Stimulated activated CD4-positive, alpha-beta T cell treated with anti-CD3 and anti-CD28 coated beads, Interleukin-4, amount 100 ng/mL, for 4 hours (primary cell): ENCODE measurements at places on chromosomes 7 and 10.

DNA sequence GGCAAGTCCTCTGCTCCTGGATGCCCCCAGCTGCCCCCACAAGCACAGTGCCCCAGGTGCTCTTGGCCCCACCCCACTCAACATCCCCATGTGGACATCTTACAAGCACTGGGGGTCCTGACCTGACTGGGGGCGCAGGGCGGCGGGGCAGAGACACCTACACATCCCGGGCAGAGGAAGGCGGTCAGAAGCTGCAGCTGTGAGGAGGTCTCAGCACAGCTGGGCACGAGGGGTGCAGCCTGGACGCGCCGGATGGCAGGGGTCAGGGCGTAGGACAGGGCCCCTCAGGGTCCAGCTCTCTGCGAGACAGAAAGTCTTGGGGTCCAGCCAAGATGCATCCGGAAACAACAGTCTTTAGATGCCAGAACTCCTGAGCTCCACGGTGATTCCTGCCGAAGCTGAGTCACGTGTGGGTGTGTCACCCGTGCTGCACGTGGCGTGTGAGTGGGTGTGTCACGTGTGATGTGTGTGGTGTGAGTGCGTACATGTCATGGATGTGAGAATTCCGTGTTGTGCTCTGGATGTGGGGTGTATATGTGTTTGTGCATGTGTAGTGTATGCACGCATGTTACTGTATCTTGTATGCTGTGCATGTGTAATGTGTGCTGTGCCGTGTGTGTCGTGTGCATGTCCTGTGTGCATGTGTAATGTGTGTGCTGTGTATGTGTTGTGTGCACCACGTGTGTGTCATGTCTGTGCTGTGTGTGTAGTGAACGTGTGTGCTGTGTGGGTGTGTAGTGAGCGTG lies 5.1 kb downstream of the VENTX start:
- no peak for DNase-seq

DNA sequence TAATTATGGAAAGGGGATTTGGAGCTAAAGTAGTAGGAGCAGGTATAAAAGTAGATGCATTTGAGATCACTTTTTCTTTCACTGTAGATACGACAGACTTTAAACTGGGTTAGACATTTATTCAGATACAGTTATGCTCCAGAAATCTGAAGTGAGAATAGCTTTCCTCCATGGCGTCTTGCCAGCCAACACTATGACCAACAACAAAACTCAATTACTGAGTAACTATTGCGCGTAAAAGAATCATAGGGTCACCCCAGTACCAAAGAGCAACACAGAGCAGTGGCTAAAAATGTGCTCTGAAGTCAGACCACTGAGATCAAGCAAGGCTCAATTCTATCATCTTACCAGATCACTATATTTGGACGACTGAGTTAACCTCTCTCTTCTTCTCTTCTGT lies 262.5 kb upstream of the SORCS1 start:
- DNase-seq, result no peak

DNA sequence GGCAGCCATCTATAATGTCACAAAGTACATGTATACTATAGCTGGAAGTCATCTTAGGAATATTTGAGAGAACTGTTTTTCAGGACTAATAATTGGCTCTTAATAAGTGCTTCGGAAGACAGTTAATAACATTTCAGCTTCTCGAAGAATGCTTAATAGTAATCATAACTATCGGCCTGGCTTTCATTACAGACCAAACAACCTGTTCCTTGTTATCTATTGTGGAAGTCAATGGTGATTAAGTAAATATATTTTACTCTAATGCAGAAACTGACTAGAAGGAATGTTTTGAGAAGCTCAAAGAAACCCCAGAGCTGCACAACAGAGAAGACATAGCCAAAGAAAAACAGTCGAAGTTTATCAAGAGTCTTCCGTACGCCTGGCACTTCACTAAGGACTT lies 106.8 kb upstream of the FAM133B start:
- no peak for DNase-seq

DNA sequence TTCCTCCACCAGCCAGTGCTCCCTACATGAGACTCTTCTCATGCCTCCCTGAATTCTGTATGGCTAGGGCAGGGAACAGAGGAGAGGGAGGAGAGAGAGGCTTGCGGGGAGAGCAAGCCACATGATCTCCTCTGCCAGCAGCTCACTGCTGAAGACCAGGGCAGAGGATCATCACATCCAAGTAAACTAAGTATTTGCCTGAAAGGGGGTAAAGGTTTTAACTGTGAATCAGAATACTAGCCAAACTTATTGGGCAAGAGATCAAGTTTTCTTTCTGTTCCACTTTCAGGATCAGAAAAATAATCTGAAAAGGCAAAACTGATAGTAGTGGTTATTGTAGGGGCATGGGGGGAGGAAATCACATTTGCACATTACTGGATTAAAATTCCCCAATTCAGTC lies 17.8 kb upstream of the ERCC6 start:
- no peak for DNase-seq

GRCh38 chr10:73758704-73759511 lies 14.7 kb downstream of the SEC24C start:
- DNase-seq, result no peak

DNA sequence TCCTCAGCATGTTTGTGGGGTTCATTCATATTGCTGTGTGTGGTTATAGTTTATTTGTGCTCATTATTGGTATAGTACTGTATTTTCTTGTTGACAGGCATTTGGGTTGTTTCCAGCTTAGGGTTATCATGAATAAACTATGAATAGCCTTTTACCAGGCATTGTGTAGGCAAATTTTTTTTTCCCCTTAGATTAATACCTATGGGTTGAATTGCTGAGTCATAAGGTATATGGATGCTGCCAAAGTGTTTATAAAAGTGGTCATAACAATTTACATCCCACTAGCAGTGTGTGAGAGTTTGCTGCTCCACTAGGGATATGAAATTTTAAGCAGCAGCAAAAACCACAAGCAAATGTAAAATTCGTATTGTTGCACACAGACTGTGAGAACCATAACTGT lies 175.0 kb downstream of the PLPP4 start:
- no peak for DNase-seq

DNA sequence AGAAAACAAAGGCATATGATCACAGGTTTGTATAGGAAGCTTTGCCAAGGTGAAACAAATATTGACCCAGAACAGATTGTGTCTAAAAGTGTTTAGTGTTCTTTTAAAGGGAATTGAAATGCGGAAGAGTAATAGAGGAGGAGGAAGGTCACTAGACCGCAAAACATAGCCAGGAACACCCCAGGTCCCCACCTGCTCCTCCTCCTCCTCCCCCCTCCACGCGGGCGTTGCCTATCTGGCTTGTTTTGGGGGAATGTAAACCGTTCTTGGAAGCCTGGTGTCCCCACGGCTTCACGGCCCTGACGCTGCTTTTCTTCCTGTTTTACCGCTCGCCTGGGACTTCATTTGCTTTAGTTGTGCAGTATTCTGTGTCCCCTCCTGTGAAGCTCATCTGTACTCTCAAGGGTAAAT lies 81.0 kb upstream of the PFKP start:
- DNase-seq, result no peak

DNA sequence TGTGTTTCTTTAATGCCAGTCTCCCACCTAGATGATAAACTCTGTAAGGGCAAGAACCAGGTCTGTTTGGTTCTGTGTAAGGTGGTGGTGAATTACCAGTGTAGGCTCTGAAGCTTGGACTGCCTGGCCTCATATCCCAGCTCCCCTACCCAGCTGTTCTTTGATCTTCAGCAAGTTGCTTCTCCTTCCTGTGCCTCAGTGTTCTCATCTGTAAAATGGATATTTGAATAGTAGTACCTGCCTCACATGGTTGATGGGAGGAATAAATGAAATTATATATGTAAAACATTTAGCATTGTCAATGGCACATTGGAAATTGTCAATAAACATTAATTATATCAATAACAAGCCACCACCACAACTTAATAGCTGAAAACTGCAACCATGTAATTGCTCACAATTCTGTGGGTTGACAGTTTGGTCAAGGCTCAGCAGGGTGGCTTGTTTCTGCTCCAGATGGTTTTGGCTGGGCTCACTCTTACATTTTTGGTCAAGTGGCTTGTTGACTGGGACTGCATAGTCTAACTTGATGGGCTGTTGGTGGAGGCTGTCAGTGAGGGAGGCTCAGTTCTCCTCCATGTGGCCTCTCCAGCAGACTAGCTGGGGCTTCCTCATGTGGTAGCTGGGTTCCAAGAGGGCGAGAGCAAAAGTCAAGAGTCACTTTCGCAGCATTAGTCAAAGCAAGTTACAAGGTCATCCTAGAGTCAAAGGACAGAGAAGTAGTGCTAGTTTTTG lies 84.5 kb upstream of the DUSP5 start:
- no peak for DNase-seq

GRCh38 chr10:132599732-132600131 lies 62.1 kb downstream of the INPP5A start:
- DNase-seq, result no peak

DNA sequence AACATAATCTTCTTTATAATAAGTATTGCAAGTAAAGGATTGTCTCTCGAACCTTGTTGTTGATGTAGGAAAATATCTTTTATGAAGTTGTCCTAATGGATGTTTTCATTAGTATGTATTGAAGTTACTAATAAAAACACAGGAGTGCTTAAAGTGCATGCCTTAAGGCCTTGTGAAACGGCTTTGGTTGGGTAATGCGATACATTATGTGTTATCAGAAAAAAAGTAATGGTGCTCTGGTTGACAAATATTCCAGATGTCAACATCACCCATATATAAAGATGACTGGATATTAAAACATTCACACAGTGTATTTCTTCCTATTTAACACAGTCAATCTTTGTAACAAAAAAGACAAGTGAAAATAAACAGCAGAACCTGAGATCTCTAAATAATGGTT lies 310.7 kb downstream of the PRKG1 start:
- DNase-seq, result no peak
